ENCODE measurements at places on chromosomes 3 and 15.

GRCh38 chr3:21654662-21655061, 96.3 kb downstream of the ZNF385D start:
- no peak for DNase-seq

DNA sequence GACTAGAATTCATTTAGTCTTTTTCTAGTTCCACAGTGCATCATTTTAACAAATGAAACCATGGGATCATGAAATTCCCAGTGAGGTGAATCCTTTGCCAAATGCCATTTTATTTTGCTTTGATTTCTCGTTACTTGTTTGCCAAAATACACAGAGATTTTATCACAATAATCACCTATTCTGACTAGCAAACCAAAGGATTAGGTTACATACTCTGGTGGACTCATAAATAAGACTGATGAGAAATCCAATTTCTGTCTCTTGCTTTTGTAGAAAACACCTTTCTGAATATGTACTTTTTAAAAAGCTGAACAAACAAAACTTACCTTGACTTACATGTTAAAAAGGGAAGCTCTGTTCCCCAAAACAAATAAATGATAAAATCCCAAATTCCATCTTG, 12.2 kb downstream of the ERC2 start:
- no peak for DNase-seq

DNA sequence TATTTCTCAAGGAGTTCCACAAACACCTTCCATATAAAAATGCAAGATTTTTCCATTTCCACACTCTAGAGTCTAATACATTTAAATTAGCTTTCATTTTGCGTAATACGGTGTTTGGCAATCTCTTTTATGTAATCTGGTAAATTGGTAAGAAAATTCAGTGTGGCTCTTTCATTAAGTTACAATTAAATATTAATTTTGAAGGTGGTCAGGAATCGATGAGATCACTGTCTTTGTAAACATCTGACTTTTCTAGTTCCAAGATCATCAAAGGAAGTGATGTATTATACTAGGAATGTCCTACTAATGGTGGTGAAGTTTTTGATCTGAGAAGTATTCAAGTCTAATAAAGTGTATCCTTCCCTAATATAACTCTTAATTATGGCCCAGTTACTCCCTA, 1.1 kb upstream of the UTS2B start:
- DNase-seq, result no peak

- DNase-seq, result no peak
Measured at GRCh38 chr3:8595695-8596115, 48.9 kb downstream of the SSUH2 start.

DNA sequence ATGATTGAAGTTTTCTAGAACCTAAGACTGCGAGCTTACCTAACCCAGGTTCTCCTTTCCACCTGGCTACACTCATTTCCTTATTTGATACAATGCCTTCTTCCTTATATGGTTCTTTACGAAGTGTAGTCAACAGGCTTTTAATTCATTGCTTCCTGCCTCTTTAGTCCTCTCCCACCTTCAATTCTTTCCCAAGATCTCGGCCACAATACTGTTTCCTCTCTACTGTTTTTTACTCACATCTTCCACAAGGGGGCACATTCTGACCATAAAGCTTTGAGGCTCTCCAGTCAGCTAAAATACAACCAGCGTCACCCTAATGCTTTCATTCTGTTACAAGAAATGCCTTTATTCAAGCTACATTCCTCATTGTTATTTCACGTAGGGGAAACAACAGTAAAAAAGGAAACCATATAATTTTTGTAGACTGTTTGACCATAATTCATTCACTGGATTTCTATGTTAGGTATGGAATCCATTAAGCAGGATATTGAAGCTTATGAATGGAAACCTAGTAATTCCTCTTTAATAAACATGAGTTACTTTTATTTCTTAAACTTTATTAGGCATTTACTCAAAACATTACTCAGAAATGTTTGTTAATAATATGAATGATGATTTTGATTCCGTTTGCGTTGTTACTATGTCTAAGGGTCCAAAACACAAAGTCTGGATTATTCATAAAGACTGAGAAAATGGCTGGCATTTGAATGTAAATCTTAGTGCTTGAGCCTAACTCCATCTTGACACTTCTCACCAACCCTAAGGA, 29.5 kb upstream of the VEPH1 start:
- DNase-seq, result peak; percentile 43

DNA sequence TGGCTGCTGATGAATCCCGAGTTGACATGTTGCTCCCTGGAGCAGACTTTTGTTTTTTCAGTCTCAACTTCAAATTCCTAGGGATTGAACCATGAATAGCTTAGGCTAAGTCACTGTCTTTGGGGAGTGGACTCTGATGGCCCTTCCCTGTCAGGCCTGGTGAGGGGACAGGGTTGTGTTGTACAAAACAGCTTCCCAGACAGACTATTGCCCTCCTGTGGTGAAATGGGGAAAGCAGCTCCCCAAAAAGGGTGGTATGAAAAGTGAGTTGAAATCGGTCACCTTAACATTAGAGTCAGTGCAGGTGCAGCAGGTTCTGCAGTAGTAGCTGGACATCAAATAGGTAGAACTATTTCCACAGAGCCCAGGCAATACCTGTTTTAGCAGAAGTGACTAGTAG, 775.6 kb downstream of the ROBO2 start:
- DNase-seq, result no peak

DNA sequence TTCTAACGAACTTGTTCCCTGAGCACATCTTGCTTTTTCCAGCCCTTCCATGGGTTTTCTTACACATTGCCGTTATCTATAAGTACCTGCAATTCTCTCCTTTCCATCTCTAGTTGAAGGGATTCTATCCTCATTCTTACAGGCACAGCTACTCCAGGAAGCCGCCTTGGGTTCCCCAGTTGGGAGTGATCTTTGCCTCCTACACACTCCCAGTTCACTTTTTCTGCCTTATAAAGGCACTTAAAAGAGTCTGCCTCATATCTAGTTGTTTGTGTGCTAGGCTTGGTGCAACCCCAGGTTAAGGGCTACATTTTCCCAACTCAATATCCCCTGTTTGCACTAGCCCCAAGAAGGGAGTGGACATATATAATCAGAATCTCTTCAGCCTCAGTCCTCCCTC, 44.0 kb upstream of the IREB2 start:
- DNase-seq, result no peak

DNA sequence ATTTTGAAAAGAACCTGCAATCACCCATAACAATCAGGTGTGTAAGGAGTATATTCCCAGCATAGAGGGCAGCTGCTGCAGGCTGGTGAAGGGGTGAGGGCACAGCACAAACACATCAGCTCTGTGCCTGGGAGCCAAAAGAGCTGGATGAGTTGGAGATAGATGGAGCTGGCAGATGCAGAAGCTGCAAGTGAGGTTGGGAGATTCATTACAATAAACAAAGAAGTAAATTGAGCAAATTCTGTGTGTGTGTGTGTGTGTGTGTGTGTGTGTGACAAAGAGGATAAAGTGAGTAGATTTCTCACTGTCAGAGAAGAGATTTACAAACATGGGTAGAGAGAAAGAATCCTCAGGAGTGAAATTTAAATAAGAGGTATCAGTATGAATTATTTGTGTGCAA, 994.7 kb downstream of the EPHA3 start:
- no peak for DNase-seq

GRCh38 chr15:31488437-31489204, 162.0 kb downstream of the KLF13 start:
- peak; percentile 70 for DNase-seq

GRCh38 chr15:99703603-99704443, 29.4 kb downstream of the LYSMD4 start:
- DNase-seq, result no peak

DNA sequence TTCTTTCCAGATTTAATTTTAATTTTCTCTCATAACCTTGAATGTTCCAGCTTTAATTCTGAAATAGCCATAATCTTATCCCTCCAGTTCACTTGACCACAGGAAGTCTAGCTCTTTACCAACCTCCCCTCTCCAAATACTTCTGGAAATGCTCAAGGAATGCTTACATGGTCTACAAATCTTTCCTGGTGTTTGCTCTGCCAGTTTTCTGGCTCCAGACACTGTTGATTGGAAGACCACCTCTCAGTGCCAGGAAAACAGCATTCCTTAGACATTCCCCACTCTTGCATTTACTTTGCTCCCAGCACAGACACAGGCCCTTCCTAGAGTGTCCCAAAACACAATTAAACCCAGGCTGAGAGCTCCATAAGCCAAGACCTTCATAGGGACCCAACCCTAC, 98.6 kb downstream of the MESD start:
- DNase-seq, result no peak

GRCh38 chr15:71781965-71782265, 28.4 kb upstream of the NR2E3 start:
- no peak for DNase-seq

GRCh38 chr3:152258448-152259393, 10.0 kb upstream of the MBNL1 start:
- DNase-seq, result no peak

DNA sequence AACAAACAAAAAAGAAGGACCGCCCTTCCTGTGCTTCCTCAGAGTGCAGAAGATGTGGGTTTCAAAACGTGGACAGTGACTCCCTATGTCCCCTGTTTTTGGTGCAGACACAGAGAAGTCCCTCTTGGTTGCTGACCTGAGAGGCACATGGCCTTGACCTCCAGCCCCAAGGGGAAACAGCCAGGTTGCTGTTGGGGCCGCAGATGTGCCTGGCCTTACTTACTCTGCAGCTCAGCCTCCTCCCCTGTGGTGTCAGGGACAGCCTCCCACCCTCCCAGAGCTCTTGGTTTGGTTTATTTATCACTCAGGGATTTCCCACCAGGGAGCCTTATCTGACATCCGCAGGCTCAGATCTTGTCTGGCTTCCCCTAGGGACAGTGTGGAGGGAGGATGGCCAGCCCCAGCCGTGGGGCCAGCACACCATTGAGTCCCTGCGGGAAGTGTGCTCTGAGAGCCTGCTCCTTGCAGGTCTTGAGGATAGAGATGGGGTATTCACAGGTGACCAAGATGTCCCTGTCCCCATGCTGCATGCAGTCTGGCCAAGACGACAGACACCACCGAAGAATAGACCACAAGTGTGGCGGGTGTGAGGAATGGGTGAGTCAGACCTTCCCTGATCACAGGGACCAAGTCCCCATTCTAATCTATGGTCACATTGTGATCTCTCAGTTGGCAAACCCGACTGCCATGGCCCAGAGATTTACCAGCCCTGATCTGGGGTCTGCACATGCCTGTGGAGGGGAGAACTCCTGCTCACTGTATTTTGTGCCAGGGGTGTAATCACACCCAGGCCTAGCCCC, 134.3 kb upstream of the ABHD17C start:
- DNase-seq, result no peak

DNA sequence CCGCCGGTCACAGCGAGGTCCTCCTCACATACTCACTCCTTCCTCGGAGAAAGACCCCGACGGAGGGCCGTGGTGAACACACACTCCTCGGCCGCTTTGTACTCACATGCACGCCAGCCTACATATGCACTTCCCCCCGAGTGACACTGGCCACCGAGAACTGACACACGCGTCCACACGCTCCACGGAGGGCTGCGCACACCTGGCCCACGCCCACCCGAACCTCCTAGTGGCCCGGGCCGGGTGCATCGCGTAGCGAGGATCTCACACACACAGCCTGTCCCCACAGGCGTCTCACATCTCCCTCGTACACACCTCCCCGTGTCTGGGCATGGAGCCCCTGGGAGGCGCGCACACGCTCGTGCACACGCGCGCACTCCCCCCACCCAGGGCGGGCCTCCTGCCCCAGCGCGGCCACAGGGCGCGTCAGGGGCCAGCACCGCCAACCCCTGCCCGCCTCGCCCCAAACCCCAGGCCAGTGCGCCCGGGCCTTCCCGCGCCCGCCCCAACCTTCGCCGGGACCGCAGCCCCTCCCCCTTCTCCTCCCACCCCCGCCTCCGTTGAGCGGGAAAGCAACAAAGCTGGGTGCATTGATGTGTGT, 411 bp upstream of the C3orf70 start:
- no peak for DNase-seq
